A549 treated with DMSO at 1 μM for 4 hours (cell line): ENCODE measurements at places on chromosomes 13 and 19. TPM values are rescaled to one million over a fixed set of nuclear protein-coding genes. Genes with fewer than 3 reads are reported as not detected.

Gene IL12RB1
- total RNA-seq = not detected in 5 replicates

Gene CD37
- not detected in 5 replicates for total RNA-seq

Gene PIBF1
- total RNA-seq = 3.0 to 5.9 TPM (median 4.8 TPM) in 5 replicates

Gene PPM1N
- 6.3 to 7.3 TPM (median 6.6 TPM) in 5 replicates for total RNA-seq

Gene TNPO2
- total RNA-seq = 29.7 to 36.8 TPM (median 36.6 TPM) in 5 replicates

Gene SBK2
- 2.0 to 2.9 TPM (median 2.2 TPM) in 5 replicates for total RNA-seq

Gene HPN
- total RNA-seq = 0.06 to 0.14 TPM in 2 of 5 replicates, not detected in the others

Gene ENOX1
- 0.53 to 0.91 TPM (median 0.70 TPM) in 5 replicates for total RNA-seq
